ENCODE measurements at places on chromosomes 5 and 9. TPM values are rescaled to one million over a fixed set of nuclear protein-coding genes. Genes with fewer than 3 reads are reported as not detected.

GRCh38 chr5:80592105-80592504 lies 22.0 kb upstream of the ANKRD34B start:
- DNase-seq = no peak

DNA sequence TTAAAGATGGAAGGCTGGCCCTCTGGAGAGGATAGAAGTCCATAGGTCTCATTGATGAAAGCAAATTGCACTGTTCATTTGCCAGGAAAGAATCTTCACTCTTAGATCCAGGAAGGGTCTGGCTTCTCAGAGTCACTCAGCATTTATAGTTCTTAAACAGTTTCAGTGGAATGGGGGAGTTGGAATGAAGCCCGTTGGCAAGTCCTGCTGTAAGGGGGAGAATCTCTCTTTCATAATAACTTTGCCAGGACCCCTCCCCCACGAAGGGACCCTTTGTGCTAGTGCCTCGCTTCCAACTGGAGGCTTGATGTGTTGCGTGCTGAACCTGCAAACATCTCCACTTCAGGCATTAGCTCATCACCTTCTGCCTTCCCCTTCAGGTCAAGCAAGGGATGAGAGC lies 57.1 kb downstream of the ENTREP1 start:
- DNase-seq = no peak

DNA sequence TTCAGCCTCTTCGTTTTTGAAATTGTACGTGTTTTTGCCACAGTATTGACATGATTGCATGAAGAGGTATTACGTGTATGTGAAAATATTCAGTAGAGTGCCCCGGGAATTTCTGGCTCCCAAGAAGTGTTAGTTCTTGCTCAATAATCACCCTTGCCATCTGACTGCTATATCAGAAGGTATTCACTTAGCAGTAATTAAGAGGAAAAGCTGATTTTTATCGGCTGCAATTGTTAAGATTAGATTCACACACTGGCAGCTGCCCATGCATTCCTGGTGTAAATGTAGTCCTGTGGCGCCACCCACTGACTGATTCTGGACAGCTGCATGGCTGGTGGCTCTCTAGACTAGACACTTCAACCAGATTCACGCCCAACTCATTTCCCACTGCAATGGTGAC lies 440.1 kb upstream of the ADAMTS16 start:
- no peak for DNase-seq

DNA sequence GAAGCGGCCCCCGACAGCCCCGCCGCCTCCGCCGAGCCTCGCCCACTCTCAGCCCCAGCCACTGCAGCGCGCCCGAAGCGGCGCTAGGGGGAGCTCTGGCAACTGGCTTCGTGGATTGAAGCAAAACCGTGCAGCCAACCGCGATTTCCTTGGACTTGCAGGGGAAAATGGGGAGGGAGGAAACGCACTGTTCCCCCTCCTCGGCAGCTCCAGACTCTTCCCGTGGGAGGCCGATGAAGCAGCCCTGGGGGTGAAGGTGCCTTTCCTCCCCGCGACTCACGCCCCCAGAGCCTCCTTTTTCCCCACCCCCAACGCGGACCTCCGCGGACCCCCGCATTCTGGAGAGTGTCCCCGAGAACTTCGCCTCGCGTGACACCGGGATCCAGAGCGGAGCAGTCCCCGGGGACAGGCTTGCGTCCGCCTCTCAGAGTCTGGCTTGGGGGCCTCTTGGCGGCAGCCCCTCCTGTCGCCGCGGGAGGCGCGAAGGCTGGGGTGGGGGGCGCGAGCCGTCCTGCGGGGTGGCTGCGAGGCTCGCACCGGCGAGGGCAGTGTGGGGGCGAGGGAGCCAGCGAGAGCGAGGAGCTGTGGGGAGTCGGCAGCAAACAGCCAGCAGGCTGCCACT lies 3.8 kb downstream of the IER5L start:
- DNase-seq = peak; percentile 88

GRCh38 chr9:131891598-131891997 lies 151.7 kb upstream of the RAPGEF1 start:
- DNase-seq = no peak

DNA sequence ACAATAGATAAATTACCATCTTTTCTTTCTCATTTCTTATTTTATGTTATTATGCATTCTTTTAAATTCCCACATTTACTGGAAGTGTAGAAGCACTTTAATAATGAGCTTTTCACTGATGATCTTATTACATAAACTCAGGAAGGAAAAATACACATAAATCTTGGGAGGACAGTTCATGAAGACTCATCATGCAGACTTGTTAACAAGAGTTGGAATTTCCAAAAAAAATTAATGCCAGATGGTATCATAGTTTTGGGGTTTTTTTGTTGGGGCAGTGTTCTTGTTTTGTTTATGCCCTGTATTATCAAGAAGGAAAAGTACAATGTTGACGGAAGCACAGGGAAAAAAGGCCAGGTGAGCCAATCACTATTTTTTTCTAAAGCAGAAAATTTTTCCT lies 35.1 kb downstream of the CEMIP2 start:
- DNase-seq = no peak

DNA sequence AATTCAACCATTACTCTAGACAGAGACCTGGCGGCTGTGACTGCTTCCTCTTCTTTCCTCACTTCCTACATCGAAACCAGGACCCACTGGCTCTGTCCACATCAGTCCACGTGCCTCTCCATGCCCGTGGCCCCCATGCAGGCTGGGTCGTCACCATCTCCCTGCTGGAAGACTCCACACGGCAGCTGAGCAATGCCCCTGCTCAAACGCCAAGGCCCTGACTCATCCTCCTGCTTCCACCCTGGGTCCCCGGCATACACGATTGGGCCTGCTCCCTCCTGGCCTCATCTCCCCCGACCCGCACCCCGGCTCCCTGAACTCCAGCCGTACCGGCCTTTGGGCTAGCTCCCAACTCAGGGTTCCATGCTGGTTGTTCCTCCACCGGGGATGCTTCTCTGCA lies 67.2 kb upstream of the IER5L start:
- no peak for DNase-seq

DNA sequence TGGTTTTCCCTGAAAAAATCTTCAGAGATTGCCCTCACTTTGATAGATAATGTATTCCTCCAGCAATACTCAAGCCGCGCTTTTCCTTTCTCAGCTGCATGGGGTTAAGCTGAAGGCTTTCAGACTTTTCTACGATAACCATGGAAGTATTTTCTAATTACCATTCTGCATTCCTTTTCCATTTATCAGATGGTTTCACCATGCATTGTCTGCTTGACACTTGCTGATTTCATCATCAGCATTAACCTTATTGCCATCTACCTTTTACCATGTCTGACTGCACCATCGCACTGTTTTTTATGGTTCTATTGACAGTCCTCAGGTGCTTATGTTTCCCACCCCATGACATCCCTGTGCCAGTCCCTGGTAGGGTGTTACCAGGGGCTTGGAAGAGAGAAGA lies 91.6 kb downstream of the DMAC1 start:
- DNase-seq = no peak

DNA sequence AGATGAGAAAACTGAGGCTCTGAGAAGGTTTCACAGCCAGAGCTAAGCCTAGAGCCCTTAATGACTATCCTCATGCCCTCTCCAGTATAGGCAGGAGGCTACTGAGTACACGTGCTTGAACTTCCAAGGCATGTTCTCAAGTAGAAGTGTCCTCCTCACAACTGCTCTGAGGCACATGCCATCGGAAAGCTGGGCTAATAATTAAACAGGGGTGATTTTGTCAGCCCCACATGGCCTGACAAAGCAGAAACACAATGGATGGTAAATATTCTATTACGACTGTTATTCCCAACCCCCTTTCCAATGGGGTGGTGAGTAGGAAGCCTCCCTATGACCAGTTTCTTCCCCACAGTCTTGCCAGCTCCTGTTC lies 34.3 kb downstream of the KCNIP1 start:
- DNase-seq = no peak

GRCh38 chr9:134267881-134268724 lies 58.2 kb upstream of the RXRA start:
- no peak for DNase-seq

DIRAS2 gene
- total RNA-seq = not detected

NOL8 gene
- total RNA-seq = 46.7 TPM

WDR38 gene
- not detected for total RNA-seq

PCDHGB1 gene
- not detected for total RNA-seq

All from natural killer cell (primary cell).